ENCODE measurements at places on chromosomes 2 and 18.

DNA sequence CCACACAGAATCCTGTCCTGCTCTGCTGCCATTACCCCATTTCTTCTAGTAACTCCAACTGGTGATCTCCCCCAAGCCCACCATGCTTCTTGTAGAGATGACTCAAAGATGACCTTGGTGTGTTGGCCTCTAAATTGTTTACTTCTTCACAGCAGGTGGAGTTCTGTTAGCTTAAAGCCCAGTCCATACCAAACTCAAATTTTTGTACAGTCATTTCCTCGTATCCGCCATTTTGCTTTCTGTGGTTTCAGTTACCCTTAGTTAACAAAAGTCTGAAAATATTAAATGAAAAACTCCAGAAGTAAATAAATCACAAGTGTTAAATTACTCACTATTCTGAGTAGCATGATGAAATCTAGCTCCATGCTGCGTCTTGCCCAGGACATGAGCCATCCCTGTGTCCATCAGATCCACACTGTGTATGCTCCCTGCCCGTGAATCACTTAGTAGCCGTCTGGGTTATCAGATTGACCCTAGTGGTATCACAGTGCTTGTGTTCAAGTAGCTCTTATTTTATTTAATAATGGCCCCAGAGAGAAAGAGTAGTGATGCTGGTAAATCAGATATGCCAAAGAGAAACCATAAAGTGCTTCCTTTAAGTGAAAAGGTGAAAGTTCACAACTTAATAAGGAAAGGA lies 133.3 kb upstream of the NOL4 start:
- DNase-seq = no peak

DNA sequence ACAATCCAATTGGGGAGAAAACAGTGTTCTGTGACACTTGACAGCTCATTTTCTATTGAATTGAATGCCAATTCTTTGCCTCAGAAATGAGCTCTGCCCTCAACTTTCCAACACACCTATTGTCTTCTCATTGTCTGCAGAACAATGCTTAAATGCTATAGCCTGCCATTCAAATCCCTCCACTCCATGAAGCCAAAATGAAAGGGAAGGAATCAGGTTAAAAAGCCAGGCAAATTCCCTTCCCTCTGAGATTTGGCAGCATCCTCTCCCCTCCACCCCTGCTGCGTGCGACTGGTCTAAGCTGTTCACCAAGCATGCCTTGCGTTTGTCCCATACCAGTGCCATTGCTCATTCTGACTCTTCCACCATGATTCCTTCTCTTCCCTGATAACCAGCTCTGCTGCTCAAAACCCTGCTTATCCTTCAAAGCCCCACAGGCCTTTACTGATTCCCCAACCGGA lies 32.4 kb upstream of the TMEM131 start:
- no peak for DNase-seq

DNA sequence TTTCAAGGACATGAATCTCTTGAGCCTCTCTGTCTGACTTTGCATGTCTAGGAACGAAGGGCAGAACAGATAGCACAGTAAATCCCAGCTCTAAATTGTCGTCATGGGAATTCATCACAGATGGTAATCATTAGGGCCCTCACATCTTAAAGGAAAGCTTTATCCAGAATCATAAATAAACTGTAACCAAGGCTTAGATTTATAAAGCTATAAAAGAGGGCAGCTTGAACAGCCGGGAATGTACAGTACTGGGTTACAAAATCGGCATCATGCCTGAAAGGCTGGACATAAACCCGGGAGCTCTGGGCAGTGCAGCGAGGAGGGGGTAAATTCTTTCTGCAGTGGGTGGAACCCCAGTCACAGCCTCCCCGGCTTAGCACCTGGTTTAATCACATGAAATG lies 144.4 kb downstream of the GFPT1 start:
- DNase-seq = no peak

DNA sequence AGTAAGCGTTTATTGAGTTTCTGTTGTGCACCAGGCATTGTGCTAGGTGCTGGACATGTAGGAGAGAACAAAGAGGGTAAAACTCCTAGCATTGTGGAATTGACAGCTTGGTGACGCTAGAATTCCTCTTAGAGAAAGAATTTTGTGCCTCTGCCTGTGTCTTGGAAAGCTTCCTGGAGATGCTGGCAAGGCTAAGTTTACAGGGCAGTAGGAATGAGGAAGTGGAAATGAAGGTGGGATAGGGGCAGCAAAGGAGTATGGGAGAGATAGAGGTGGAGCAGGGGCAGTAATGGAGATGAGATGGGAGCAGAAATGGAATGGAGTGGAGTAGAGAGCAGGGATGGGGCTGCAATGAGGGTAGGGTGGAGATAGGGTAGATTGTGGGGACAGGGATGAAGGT lies 29.8 kb downstream of the GPR39 start:
- no peak for DNase-seq

- DNase-seq = no peak
Measured at GRCh38 chr2:228669690-228670089, 488.2 kb upstream of the SPHKAP start.

- no peak for DNase-seq
Measured at GRCh38 chr2:109062145-109062858, 66.7 kb upstream of the SH3RF3 start.

GRCh38 chr2:224310943-224311625 lies 90.8 kb downstream of the FAM124B start:
- DNase-seq = no peak

- DNase-seq = no peak
Measured at GRCh38 chr2:64466478-64467085, 12.6 kb downstream of the LGALSL start.

DNA sequence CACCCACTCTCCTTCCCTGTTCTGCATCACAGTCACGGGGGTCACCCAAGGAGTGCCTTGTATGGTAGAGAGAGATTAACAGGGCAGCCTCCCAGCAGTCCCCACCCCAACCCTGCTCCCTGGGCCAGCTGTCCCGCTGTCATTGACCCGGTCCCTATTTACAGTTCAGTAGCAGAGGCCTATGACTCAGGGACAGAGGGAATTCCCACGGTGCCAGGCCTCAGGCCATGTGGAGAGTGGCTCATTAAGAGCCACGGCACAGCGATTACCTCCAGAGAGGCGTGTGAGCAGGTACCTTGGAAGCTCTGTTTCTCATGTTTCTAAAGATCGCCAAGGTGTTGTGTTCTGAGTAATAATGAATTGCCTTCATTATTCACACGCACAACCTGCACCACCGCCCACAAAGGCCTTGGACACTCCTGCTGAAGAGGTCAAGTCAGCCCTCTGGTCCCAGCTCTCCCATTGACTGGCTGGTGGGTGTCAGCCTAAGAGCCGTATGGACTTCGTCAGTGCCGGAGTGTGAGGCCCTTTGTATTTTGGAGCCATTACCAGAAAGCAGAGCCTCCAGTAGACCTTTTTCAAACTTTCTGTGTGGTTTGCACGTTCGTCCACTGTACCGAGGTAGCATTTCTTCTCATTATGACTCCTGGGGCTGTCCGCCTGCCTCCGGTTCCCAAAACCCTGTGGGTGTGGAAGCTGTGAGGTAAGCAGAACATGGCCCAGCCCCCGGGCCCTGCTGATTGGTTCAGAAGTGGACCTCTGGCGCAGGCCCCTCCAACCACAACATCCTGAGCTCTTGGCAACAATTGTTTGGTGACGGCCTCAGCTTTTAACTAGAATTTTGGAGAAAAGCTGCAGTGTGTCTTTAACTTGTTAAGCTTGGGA lies 47.0 kb downstream of the SERTAD2 start:
- peak; percentile 87 for DNase-seq

DNA sequence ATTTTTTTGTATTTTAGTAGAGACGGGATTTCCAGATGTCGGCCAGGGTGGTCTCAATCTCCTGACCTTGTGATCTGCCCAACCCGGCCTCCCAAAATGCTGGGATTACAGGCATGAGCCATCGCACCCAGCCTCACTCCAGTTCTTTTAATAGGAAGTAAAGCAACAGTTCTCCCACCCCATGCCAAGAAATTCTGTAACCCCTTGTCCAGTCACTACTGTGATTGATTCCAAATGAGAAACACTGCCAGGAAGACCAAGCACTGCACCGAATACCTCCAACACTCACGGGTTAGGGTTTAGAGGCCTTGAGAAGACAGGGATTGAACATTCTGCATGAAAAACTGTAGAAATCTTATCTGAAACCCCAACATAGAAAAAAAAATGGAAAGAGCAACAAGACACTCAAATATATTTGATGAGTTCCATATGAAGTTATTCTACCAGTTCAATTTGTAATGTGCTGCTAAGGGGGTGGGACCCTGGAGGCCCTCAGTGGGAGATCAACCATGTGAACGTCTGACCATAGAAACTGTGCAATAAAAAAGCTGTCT lies 48.2 kb upstream of the BIN1 start:
- no peak for DNase-seq

DNA sequence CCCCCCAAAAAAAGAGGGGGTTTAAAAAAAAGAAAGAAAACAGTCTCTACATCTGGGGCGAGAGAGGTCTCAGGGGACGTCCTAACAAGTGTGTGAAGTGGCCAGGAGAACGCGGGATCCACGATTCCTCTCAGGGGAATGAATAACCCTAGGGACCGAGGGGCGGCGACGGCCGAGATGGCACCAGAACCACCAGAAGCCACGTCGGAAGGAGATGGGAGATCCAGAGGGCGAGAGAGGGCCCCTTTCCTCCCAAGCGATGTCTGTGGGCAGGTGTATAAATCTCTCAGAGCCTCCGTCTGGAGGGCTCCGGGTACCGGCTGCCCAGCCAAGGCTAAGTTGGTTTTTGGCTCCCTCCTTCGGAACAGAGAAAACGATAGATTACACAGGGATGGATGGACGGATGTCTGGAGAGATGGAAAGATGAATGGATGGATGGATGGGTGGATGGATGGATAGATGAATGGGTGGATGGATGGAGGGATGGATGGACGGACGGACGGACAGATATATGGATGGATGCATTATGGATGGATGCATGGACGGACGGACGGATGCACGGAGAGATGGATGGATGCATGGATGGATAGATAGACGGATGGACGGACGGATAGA lies 1.7 kb downstream of the EPHA4 start:
- no peak for DNase-seq

- DNase-seq = no peak
Measured at GRCh38 chr2:20523073-20523798, 76.4 kb downstream of the RHOB start.

DNA sequence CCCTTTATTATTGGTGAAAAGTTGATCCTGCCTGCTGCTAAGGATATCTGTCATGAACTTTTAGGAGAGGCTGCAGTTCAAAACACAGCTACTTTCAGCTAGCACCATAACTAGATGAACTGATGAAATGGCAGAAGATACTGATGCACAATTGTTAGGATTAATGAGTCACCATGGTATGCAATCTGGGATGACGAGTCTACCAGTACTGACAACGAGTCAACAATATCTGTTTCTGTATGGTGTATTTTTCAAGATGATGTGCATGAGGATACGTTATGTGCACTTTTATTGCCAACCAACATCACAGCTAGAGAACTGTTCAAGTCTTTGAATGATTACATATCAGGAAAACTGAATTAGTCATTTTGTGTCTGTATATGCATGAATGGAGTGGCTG lies 68.7 kb downstream of the NETO1 start:
- no peak for DNase-seq

- DNase-seq = no peak
Measured at GRCh38 chr2:159774370-159774990, 23.5 kb downstream of the CD302 start.

DNA sequence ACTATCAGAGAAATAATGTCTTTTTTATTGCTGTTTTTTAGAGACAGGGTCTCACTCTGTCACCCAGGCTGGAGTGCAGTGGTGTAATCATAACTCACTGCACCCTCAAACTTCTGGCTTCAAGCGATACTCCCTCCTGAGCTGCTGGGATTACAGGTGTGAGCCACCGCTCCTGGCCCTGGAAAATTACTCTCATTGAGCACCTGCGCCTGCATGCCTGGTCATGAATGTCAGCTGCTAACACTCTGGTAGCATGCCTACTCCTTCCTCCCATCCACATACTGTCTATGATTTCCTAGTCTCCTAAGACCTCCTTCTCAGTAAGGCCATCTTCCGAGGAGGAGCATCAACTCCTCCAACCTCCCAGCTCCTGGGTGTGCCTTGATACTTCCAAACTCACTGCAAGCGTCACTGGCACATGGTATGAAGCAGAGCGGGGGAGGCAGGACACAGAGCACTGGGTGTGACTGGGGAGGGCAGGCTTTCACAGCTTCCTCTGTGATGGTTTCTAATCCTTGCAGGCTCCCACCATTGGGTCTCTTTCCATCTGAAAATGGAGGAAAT lies 1.6 kb upstream of the MAP2 start:
- DNase-seq = no peak

DNA sequence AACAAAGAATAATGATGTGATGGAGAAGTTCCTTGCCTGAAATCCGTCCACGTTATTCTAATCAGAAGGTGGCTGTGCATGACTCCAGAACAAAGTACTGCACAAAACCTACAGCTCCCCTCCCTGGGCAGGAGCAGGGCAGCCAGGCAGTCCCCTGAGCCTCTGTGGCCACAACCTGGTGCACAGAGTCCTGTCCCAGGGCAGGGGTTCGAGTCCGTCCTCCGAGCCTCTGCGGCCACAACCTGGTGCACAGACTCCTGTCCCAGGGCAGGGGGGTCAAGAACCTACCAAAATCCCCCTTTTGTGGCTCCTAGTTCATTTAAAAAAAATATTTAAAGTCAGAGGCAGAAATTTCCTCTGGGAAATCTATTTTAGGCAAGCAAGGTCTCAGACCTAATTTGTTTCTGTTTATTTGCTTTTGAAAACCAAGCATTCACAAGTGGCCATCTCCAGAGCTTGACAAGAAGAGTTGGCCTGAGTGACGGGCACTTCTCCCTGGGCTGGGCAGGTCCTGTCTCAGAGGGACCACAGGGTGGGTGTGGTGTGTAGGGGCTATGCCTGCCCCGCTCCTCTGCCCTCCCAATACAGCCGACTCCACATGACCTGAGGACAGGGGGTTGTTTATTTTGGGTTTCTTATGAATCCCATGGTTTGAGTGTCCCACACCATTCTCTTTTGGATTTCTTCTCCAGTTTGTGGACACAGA lies 255.9 kb upstream of the PXDN start:
- no peak for DNase-seq

DNA sequence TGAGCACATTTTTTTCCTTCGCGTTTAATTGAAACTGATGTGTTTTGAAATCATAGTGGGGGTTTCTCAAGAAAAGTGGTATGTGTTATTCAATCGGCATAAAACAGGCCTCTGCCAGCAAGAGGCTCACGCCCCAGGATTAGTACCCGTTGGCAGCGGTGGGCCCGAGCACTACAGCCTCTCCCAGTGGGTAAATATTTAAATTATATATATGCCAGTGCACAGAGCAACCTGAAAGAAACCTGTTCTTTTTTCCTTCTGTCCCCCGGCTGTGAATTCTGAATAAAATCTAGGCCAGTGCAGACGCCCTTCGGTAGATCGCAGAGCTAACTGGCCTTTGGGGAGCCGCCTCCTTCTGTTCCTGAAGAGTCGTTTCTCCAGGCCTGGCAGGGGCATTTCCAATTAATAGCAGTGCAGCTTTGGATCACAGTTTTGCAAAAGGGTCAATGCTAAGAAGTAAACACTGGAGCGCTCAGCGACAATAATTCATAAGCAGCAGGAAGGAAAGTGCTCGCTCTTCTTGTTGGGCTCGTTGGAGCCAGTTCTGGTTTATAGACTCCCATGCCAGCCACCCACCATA lies 202.8 kb upstream of the SALL3 start:
- DNase-seq = no peak
